Neural crest cell (in vitro differentiated cells): ENCODE measurements at places on chromosomes 11 and 22.

DNA sequence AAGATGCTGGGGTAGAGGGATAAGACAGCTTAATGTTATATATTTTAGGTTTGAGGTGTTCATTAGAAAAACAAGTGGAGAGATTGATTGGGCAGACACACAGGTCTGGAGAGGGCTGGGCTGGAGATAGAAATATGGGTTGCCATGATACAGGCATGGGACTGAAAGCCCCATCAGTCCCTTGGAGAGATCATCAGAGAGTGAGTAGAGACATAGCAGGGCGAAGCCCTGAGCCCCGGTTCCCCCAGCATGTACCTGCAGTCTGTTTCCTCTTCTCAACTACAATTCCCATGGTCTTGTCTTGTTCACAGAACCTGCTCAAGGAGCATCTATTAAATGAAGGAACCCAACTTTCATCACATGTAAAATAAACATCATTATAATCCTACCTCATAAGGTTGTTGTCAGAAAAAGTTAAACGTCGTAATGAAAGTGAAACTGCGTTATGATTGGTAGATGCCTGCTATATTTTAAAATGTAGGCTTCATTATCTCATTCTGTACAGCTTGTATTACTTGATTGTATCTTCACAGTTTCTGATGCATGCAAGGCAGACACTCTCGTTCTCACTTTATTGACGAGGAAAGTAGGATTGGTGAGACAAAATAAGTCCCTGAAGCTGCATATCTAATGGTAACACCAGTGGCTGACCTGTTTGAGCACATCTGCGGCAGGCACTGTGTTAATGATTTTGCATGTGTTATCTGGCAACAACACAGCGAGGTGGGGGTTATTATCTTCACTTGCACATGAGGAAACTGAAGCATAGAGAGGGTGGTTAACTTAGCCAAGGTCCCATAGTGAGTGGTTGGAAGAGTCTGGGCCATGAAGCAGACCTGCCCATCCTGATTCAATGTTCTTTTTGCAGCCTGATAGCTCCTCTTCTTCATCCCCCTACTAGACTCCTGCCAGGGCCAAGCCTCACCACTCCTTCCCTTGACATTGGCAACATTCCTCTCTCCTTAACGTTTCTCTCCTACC, 63.5 kb downstream of the ENDOD1 start:
- DNase-seq, result no peak

DNA sequence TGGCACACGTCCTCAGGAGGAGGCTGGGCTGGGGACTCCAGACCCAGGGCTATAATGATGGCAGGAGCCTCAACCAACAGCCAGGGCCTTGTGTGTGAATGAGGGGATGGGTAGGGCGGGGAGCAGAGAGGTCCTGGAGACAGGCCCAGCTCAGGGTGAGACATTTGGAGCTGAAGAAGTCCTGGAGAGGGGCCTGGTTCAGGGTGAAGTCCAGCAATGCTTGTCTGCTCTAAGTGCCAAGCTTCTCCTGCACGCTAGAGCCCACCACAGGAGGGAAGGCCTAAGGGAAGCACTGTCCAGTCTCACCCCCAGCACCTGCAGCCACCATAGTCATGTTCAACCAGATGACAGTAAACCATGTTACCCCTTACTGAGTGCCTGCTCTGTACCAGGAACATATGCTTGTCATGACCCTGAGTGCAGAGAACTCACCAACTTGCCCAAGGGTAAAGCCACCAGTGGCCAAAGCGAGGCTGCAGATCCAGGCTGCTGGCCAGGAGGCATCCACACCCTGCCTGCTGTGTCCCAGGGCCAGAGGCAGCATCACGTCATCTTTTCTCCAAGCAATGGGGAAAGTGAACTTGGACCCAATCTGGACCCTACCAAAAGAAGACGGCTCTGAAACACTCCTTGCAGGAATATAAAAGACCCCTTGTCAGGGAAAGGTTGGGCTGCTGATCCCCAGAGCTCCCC, 24.0 kb downstream of the LMO1 start:
- DNase-seq, result no peak

DNA sequence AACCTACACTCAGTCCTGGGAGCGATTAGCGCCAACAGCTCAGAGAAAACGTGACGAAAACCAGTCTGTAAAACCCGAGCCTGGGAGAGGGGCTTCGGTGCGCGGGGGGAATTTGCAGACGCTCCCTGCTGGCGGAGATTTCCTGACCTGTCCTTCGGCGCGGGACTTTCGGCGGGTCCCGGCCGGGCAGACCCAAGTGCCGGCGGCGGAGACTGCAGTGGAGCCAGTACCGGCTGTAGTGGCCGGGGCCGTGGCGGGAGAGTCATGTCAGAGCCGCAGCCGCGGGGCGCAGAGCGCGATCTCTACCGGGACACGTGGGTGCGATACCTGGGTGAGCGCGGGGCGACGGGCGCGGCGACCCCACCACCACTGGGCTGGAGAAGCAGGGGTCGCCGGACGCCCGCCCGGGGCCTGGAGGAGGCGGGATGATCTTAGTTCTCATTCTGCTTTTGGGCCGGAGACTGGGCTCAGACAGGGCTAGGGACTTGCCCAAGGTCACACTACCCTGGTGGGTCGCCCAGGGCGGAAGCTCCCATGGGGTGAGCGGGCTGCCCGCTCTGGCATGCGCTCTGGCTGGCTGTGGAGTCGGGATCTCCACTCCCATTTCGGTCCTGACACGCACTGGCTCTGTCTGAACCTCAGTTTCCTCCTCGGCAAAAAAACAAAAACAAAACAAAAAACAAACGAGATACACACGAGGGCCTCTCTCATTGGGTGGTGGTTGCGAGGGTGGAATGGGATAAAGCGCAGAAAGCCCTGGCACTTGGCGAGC, at the start of gene MTFP1:
TSS of gene MTFP1 (plus strand) at position 153 of the 772 bp plus-strand sequence. CDS start at position 265, 112 bp downstream.
- DNase-seq, result peak; percentile 63

DNA sequence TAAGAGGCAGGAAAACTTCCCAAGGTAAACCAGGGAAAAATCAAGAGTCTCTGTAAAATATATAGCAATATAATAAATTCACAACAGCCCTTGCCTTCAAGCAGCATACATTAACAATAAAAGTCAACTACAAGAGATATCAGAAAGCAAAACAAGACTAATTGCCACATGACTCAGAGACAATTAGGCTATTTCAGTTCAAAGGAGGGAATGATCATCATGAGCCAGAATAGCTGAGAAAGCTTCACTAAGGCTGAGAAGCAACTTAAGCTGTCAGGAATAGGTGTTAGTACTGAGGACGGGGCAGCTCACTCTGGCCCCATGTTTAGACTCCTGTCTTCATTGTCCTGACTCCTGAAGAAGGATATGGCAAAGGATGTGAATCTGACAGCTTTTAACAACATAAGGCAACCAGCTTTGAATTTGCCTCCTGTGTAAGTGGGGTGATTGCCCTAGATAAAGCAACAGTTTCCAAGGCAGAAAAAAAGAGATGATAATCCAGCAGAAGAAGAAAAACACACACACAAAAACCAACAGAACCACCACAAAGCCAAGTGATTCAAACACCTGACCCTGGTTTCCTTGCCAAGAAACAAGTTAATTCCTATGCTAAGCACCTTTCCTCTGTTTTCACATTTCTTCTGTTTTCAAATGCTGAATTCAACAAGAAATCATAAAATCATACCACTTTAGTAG, 60.8 kb downstream of the SIK3 start:
- DNase-seq, result no peak
